ENCODE measurements at places on chromosomes 4 and X.

DNA sequence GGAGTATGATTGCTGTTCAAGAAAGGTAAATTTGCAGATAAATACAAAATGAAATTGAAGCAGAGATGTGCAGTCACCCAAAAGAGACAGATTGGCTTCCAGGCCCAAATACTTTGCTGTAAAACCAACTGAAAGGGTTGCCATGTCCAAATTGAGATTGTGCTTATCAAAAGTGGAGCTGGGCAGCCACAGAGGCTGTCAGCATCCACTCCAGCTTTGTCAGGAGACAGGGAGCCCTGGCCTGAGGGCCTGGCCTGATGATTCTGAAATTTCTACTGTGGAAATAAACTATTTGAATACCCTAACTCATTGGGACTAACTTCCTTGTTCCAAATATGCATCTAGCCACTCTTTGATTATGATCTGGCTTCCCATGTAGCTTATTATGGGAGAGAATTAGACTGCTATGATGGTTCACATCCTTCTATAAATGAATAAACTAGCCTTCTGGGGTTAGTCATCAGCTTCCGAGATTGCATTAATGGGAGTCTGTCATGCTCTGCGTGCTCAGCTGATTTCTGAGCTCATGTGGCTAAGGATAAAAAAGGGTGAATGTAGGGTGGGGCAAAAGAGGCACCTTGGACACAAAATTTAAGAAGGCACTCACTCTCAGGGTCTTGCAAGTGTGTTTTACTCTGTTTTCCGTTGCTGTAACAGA, 48.2 kb downstream of the SLC34A2 start:
- no peak for DNase-seq

GRCh38 chr4:90792696-90793095, 665.5 kb downstream of the CCSER1 start:
- DNase-seq: no peak

- DNase-seq: no peak
Measured at GRCh38 chr4:147287588-147287890, 193.4 kb upstream of the EDNRA start.

GRCh38 chr4:3440011-3440410, 1.8 kb upstream of the HGFAC start:
- DNase-seq: no peak

GRCh38 chrX:41822892-41823291, 98.9 kb downstream of the GPR82 start:
- DNase-seq: no peak

DNA sequence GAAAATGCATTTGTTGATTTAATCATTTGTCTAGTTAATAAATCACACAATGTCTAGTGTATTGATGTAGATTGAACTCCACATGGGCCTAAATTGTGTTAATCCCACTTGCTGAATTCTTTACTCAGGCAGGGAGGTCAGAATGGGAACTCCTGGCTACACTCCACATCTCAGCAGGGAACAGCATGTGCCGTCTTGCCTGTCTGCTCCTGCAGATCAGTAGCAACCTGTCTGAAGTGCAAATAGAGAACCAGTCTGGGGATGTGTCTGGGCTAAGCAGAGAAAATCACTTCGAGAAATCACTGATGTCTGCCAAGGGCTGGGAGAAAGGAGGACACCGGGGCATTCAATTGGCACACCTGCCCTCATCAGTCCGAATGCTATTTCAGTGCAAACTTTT, 16.5 kb upstream of the MXRA5 start:
- DNase-seq: no peak

GRCh38 chrX:72094894-72095293, 36.8 kb downstream of the RTL5 start:
- peak; percentile 18 for DNase-seq

- no peak for DNase-seq
Measured at GRCh38 chrX:71510161-71510560, 22.7 kb upstream of the OGT start.
